ENCODE measurements at places on chromosomes 3 and 15. TPM values are rescaled to one million over a fixed set of nuclear protein-coding genes. Genes with fewer than 3 reads are reported as not detected.

The ZNF385D gene
- total RNA-seq: 2.8 TPM

The SLC9C1 gene
- 2.3 TPM for total RNA-seq

The EFCC1 gene
- 3.0 TPM for total RNA-seq

The PFKFB4 gene
- 2.2 TPM for total RNA-seq

The CD200 gene
- 1.3 TPM for total RNA-seq

DNA sequence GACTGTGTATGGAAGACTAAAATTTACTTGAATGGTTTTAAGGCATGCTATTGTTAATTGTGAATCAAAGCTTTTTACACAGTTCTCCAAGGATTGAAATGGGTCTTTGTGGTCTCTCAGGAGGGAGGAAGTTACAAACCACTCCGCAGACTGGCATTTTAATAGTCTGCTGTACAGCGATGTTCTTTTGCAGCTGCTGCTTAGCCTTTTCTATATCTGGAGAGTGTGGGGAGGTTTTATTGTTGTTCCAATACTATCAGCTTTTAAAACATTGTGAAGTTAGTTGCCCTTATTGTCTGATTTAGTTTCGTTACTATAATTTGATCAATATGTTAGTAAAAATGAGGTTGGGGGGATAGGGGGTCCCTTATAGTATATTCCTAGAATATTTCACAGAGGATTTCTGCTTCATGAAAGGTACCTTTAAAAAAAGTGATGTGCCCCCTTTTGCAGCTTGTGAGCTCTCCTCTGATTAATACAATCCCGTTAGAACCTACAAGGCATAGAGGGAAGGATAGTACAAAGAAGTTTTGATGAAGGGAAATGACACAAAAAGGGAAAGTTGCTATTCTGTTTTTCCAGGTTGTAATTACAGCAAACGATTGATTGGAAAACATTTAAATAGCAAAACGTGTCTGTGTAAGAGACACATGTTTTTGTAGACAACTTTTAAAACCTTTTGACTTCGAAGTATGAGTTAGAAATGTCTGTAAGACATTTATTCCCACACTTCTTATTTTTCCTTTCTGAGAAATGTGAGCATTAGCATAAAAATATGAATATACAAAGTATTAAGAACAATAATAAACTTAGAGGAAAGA is 158.3 kb upstream of the CGNL1 start:
- DNase-seq: no peak

DNA sequence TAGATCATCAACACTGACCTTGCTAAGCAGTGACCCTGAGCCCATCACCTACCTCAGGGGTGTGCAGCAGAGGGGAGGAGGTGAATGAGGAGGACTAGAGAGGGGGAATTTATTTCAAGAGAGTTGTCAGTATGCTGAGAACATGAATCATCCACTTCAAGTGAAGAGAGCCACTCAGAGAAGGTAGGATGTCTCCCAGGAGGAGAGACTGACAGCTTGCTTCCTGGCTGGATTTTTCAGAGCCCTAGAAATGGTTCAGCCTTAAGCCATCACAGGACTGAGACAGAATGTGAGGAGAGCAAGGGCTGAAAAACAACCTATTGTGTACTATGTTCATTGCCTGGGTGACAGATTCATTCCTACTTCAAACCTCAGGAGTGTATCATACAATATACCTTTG is 34.8 kb downstream of the CCNL1 start:
- no peak for DNase-seq

DNA sequence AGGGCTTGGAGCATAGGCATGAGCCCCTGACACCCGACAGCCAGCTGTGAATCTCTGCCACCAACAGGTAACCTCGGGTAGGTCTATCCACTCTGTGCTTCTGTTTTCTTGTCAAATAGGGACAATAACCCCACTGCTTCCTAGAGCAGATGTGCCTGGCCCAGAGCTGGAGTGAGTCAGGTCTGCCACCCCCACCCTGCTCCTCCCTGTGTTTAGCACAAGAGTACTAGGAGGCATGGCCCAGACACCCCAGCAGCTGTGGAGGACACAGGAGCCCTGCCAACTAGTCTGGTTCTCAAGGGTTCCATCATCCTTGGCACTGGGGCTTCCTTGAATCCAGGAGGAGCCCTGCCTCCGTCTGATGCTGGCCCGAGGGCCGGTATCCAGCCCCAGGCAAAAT is 33.7 kb upstream of the TMEM115 start:
- no peak for DNase-seq

DNA sequence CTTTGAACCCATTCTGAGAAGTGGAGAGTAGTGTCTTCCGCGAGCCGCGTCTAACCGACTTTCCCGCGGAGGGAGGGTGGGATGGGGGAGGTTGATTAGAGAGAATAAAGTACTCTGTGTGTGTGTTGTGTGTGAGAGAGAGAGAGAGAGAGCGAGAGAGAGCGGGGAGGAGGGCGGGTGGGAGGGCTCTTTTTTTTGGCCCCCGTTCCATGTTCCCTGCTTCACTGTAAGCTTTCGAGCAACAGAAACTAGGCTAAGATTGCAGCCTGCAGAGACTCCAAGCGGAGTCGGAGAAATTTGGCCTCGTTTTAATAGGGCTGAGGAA is 1.6 kb upstream of the MEIS2 start:
- no peak for DNase-seq

DNA sequence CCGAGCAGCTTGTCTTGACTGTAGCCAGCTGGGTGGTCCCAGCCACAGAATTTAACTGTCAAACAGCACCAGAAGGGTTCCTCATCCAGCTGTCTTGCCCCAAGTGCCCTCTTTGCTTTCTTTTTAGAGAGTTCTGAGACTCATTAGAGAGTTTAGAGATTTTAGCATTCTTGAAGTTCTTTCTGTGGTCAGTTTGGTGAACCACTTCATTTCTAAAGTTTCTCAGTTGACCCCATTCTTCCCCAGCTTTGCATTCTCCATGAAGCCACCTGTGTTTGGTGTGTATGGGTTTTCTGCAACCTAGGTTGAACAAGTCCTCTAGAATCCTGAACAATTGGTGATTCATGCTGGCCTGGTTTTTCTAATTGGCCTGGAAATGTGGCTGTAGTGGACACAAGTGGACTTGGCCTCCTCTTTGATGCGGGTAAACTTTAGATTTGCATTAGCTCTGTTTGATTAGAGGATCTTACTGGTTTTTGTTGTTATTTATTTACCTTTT is 33.7 kb downstream of the FLNB start:
- no peak for DNase-seq

DNA sequence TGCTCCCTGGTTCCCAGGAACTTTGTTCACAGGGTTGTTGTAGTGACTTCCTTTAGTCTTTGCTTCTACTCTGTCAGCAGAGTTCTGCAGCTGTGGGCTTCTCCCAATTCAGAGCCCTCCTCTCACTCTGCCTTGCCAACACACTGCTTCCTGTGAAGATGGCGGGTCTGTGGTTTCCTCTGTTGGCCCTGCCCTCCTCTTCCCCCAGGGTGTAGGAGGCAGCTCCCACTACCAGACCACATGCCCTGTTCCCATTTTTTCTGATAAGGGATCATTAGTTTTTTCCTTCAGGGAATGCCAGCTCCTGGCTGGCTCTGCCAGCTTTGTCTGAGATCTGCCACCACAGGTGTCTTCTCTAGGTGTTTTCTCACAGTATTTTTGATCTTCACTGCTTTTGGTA is 12.7 kb downstream of the SPSB4 start:
- no peak for DNase-seq

- DNase-seq: no peak
These were observed 20.0 kb downstream of the PCCB start for GRCh38 chr3:136270179-136270578.

DNA sequence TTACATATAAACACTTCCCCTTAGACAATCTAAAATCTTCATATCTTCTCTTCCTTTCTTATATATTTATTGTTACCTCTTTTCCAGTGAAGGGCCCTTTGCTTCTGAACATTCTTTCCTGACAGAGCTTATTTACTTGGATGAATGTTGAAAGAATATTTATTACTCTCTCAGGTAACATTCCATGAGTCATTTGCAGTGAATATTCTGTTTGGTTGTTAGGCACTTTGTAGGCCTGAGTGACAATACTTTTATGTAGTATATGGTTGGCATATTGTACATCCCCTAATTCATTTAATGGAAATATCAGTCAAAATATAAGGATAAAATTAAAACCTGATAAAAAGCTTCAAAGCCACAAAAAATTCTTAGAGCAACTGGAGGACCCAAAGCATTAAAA is 260.9 kb upstream of the KCNMB2 start:
- no peak for DNase-seq
